ENCODE measurements at places on chromosomes 16 and 17. TPM values are rescaled to one million over a fixed set of nuclear protein-coding genes. Genes with fewer than 3 reads are reported as not detected.

- no peaks in the 10 kb centered on the region for H3K27me3 ChIP-seq
- no peak overlapping the region for H3K4me3 ChIP-seq
- peaks cover 73% of the 10 kb centered on the region for H3K36me3 ChIP-seq
- peaks cover 23% of the 10 kb centered on the region for H3K4me1 ChIP-seq
- no peak overlapping the region for H3K27ac ChIP-seq
These were observed 2.9 kb upstream of the PSMC5 start for GRCh38 chr17:63824362-63824761.

- H3K27me3 ChIP-seq, result peaks cover 57% of the 10 kb centered on the region
- H3K4me3 ChIP-seq, result no peak overlapping the region
- H3K27ac ChIP-seq, result no peak overlapping the region
- H3K36me3 ChIP-seq, result no peaks in the 10 kb centered on the region
- H3K4me1 ChIP-seq, result no peaks in the 10 kb centered on the region
These were observed 1.9 kb upstream of the FAM20A start for GRCh38 chr17:68603027-68603426.

DNA sequence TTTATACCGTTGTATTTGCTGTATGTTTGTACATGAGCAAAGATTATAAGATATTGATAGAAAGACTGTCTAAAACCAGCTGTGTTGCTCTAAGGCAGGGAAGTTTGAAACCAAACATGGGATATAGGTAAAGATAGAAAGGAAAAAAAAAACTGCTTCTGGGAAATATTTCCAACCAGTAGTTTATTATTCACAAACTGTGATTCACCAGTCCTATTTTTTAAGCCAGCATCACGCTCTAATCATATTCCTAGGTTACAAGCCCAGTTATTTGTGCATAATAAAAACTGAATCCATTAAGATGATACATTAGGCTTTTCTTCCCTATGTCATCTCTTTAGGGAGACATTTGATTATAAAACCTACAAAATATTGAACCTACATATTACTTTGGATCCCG lies 4.0 kb downstream of the ERN1 start:
- H3K27ac ChIP-seq, result no peak overlapping the region
- peaks cover 16% of the 10 kb centered on the region for H3K4me1 ChIP-seq
- DNase-seq, result no peak
- no peak overlapping the region for H3K4me3 ChIP-seq
- no peaks in the 10 kb centered on the region for H3K36me3 ChIP-seq

- no peak for DNase-seq
- peaks cover 37% of the 10 kb centered on the region for H3K36me3 ChIP-seq
- H3K27ac ChIP-seq, result no peak overlapping the region
- H3K27me3 ChIP-seq, result no peaks in the 10 kb centered on the region
- peaks cover 3% of the 10 kb centered on the region for H3K4me1 ChIP-seq
These were observed 90.2 kb downstream of the VPS53 start for GRCh38 chr17:624341-624860.

- H3K4me1 ChIP-seq, result no peaks in the 10 kb centered on the region
- no peaks in the 10 kb centered on the region for H3K36me3 ChIP-seq
- no peak overlapping the region for H3K27ac ChIP-seq
- no peak for DNase-seq
- H3K27me3 ChIP-seq, result no peaks in the 10 kb centered on the region
- H3K4me3 ChIP-seq, result no peak overlapping the region
These were observed 75.9 kb downstream of the HS3ST3A1 start for GRCh38 chr17:13525876-13526275.

The DHX38 gene
- total RNA-seq, result 38.2 TPM

The SOX15 gene
- 0.94 TPM for total RNA-seq
